ENCODE measurements at places on chromosomes 13 and 19.

DNA sequence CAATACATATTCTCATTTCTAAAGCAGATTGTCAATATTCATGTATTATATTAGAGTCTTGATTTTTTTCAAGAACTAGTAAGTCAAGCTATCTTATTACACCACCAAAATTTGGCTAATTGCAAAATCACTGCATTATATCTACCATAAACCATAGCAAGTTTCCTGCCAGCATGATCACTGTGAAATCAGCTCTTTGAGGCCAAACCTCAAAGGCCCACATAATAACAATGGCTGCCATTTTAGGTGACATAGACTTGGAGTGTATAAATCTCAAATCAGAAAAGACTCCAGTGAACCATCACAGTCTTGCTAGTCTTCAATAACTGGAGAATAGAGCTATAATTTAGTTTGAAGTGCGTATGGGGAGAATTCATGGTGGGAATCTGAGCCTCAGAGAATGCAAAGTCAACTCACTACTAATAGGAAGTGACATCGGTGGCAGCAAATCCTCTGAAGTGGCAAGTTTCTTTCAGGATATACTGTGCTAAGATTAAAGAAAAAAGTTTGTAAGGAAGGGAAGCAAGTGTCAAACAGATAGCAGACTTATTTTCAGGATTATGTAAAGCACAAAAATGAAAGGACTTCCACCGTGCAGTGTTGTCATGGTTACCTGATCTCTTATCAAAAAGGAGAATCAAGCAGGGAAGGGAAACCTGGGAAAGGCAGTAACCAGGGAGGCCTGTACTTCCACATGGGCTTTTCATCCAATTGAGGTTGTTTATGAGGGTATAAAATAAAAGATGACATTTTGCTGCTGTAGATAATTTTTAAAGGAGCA is 117.4 kb upstream of the FNDC3A start:
- no peak for DNase-seq

DNA sequence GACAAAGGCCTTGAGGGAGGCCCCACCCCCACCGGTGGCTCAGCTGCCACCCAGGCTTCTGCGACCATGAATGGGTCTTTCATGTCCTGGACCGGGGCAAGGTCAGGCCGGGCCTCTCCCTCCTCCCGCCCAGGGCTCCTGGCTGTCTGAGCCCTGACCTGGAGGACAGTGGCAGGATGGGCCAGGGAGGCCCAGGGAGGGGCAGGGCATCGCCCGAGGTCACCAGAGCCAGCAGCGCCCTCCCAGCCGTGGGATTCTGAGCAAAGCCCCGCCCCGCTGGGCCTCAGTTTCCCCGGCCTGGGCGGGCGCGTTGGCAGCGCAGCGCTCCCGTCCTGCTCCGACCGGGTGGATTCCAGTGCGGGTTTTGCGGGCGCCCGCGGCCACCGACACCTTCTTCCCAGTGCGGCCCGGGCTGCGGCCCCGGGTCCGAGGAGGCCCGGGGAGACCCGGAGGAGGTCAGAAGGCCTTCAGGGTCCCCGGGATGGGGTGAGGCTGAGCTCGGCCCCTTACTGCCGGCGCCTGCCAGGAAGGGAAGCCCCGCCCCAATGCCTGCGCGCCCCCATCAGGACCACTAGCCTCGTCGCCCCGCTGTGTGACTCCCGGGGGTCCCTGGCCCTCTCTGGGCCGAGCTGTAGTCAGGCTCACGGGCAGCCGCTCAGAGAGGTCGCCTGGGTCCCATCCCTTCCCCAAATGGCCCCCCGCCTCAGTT is 24.6 kb upstream of the SEMA6B start:
- no peak for DNase-seq

DNA sequence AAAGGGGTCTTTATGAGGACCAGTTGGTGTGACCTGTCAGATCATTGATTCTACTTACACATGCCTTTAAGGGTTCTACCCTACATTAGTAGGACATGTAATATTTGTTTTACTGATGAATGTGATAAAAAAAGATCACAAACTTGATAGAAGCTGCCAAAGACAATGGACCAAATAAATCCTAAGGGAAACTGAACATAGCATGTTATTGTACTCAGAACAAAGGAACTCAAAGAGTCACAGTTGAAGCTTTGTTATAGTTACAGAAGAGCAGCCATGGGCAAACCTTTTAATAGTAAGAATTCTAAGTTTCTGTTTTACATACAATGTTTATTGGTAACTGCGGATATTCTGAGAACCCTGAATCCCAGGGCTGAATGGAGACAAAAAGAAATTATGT is 780.1 kb downstream of the SLITRK6 start:
- DNase-seq = no peak

- no peak for DNase-seq
Measured at GRCh38 chr13:103007427-103007762, 58.8 kb downstream of the SLC10A2 start.

DNA sequence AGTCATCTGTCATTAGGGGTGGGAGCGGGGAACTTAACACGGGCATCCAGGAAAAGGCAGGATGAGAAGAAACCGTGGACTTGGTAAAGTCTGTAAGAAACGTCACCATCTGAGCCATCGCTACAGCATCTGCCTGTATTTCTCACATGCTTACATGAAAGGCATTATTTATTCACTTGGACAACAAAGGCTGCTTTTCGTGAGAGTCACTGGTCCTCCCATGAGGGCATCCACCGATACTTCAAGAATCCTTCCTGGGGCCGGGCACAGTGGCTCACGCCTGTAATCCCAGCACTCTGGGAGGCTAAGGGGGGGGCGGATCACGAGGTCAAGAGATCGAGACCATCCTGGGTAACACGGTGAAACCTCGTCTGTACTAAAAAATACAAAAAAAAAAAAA is 16.1 kb downstream of the ZNF446 start:
- no peak for DNase-seq

DNA sequence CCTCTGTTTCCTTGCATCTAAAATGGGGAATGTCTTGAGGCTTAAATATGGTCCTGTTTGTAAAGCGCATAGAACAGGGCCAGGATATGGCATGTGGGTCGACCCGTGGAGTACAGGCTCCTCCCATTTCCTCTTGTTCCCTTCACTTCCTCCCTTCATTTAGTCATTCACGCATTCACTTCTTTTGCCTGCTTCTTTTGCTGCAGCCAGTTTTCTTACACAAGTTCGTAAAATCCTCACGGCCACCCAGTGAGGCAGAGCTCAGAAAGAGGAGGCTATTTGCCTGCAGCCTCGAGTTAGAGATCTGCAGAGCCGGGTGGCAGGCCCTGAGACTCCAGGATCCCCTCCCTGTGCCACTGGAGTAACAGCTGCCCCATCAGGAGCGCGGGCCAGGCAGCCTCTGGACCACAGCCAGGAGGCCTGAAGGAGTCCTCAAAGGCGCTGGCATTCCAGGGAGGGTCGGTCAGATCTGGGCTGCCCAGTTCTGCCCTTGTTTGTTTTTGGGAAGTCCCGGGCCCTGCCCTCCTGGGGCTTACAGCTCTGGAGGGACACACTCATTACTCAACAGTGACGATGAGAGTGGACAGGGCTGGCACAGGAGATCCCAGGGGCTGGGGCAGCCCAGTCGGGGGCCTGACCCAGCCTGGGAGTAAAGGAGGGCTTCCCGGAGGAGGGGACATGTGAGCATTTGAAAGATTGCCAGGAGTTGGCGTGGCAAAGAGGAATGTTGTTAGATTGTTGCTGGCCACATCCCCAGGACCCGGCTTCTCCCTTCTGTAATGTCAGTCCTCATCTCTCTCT is 4.6 kb downstream of the PPP5C start:
- DNase-seq = no peak

DNA sequence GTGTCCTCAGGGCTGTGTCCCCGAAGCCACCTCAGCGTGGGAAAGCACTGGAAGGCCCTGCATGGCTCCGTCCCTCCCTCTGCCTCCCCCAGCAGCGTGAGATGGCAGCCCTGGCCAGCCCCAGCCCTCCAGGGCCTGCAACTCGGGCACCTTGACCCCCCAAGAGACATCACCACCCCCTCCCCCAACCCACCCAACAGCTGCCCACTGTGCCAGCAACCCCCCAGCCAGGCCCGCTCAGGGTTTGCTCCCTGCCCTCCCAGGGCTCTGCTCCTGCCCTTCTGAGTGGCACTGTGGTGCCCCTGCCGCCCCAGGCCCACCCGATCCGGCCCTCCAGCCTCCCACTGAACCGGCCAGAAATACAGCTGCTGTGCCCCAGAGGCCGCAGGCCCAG is 1.5 kb upstream of the ASPDH start:
- DNase-seq = no peak

DNA sequence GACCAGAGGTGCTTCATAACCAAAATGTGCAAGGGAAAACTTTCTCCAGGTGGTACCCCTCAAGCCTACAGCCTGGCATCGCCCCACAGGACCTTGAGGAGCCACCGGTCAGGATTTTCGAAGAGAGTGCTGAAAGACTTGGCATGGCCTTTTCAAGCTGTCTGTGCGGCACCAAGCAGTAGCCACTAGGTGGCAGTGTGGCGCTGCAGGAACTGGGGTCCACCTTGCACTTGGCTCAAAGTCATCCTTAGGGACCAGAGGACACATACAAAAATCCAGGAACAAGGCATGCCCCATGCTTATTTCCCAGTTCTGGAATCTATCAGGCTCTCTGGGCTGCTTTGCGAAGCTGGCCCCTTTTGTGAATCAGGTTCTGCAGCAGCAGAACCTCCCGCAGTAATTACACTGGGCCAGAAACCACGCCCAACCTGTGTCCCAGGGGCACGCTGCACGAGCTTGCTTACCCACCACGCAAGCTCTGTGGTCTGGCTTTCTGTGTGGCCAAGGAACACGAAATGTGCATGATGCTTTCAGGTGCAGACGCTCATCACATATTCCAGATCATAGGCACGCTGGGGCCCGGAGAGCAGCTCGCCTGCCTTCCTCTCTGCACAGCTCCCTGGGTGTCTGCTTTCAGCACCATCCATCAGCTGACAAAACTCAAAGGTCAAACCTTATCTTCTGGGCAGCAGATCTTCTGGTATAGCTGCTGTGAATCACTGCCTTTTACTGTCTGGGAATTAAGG is 87.2 kb downstream of the SLC7A1 start:
- DNase-seq = peak; percentile 54

DNA sequence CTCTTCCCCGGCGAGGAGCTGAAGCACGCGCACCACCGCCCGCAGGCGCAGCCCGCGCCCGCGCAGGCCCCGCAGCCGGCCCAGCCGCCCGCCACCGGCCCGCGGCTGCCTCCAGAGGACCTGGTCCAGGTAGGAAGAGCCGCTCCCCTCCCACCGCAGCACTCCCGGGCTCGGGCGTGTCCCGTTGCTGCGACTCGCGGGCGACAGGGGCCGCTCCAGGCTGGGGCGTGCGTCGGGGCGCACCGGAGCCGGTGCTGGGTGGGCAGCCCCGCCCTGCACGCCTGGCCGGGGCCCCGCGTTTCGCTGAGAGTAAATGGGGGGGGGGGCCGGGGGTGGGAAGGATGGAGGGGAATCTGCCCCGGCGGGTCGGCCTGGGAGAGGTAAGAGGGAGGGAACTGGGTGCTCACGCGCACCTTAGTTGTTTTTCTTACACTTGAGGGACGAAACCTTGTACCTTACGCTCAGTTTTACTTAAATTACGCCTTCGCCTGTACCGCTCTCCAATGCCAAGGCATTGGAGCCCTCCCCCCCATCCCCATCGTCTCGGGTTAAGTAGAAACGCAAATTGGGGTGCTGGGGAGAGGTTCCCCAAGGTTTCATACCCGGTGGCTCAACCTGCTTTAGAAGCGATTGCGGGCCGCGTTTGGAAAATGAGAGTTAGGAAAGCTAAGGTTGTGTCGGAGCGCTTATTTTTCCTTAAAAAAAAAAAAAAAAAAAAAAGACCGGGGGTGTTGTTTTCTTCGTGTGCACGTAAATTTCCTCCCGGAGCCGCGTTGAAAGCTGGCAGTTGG is 850 bp downstream of the KLF5 start:
- no peak for DNase-seq

GRCh38 chr13:111177081-111177711 is 62.1 kb downstream of the ARHGEF7 start:
- DNase-seq = no peak

DNA sequence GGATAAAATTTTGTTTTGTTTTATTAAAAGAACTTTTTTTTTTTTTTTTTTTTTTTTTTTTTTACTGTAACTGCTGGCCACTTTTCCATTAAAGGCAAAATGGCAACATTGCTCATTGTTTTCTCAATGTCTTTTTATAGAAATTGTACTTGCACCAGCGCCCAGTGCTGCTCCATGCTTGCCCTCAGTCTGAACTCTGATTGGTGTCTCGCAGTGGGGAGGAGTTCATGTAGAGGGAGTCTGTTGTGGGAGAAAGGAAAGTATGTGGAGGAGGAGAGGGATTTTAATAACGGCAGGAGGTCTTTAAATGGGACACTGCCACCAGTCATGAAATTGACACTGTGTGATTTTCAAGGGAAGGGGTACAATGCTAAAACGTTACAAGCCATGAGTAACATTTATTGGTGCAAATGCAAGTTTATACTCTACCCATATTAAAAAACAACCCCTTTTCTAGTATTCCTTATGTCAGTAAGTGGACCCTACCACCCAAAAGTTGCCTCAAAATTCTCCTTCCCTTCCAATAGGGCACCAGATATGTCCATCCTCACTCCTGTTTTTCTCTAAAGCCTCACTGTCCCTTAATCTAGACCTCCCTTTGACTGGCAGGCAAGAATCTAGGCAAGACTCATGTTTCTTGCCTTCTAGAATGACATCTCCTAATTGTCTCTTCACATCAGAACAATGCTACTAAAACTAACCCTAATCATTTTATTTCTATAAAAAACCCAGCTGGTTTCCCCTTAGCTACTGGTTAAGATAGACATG is 3.2 kb downstream of the RASL11A start:
- no peak for DNase-seq

DNA sequence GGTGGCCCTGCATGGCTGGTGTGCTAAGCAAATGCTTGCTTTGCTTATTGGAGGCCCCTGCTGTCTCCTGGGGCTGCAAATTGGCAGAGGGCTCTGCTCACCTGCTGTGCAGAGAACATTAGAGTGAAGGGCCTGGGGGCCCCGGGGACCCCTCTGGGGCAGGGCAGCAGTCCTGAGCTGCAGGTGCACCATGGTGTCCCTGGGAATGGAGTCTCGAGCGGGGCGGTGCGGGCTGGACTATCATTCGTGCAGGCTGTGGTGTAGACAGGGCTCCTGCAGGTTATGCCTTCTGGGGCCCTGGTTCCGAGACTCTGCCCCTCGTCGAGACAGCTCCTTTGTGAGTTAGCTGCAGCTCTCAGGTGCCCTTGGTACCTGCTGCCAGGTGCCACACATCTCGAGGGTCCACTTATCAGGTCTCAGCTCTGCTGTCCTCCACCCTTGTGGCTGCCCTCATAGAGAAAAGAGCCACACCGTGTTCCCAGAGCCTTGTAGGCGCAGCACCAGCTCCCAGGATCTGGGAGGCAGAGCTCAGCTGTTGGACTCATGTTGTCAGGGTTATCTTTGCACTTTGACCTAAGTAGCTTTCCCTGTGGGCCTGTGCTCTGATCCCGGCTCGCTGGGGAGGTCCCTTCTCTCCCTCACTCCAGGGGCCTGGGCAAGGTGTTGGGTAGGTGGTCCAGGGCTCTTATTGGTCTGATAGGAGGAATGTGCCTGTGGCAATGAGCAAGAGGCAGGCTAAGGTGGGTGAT is 58.0 kb upstream of the ZNF536 start:
- no peak for DNase-seq

DNA sequence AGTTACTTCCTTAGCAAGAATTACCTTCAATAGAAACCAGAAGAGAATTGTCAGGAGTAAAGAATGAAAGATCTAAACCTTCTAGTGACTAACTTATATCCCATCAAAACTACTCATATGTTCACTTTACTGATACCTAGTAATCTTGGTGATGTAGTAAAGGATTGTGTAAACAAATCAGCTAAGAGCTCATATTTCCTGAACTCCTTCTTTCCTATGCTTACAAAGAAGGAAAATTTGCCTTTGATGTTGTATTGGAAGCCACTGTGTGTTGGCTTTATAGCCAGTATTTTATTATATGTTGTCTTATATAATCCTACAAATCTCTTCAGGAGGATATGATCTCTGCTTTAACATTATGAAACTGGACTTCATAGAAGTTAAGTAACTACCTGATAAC is 671.0 kb downstream of the PCDH9 start:
- DNase-seq = no peak
